SK-MEL-5 (cell line): ENCODE measurements at places on chromosomes 4 and X.

DNA sequence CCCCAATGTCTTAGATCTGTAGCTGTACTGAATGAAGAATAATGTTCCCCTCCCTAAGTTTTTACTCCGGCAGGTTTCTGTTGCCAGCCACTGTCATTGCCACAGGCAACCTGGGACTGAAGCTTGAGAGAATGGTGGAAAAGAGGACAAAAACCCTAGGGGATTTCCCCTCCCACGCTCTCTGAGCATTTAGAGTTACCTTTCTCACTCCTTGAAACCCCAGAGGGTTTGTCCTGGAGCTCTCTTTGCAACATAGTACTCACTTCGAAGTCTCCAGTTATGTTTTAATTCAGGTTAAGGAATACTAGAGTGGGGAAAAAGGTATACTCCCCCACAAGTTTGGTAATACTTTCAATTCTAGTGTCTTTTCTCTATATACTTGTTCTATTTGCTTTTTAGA, 31.5 kb downstream of the F8 start:
- no peak for DNase-seq

- DNase-seq, result no peak
These were observed 86.6 kb downstream of the MID1 start for GRCh38 chrX:10533696-10534365.

DNA sequence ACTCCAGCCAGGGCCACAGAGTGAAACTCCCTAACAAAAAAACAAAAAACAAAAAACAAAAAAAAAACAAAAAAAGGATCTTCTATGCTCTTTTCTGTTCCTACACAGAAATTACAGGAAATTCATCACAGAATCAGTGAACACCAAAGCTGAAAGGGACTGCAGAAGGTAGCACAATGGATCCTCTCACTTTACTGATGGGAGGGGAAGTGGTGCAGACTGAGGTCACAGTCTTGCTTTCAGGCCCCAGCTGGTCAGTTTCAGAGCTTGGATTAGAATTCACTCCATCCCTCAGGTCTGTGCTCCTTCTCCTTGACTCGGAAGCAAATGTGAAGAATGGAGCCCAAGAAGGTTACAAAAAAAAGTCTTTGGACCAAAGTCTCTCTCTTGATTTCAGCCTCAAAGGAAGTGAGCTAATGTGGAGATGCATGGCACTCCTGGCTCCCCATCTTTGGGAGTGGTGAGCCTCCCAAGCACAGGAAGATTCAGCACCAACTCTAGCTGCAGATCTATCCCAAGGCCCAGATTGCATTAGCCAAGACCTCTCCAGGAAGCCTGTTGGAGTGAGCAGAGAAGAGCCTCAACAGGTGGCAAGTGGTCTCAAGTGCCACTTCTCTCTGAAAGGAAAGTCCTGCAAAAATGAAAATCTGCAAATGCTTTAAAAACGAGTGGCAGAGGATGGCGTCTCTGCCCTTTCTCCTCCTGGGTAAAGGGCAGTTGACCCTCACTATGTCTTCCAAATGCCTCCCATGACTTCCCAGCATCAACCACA, 176.0 kb downstream of the MAML3 start:
- DNase-seq, result peak; percentile 27

DNA sequence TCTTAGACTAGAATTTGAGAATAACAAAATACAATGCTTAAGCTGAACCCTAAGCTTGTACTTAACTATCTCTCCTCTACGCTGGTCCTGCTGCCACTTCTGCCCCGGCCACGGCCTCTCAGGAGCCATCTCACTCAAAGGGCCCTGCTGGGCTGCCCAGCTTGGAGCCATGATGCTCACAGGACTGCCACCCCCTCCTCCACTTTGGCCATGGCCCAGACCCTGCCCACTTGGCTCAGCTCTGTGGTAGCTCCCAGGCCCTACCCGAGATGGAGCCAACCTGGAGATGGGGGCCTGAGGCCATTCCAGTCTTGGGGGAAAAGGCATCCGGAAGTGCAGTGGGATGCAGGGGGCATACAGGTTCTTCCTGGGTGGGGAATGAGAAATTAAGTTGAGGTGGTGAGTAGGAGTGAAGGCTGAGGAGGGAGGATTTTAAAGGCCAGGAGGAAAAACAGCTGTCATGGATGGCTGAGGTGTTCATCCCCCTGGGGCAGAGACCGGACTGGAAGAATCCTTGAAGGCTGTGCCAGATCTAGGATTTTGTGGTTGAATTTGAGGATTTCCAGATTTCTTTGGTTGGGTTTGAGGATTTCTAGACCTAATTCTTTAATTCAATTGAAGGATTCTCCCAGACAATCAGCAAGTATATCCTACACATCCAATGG, 824 bp downstream of the SASH3 start:
- DNase-seq, result no peak

DNA sequence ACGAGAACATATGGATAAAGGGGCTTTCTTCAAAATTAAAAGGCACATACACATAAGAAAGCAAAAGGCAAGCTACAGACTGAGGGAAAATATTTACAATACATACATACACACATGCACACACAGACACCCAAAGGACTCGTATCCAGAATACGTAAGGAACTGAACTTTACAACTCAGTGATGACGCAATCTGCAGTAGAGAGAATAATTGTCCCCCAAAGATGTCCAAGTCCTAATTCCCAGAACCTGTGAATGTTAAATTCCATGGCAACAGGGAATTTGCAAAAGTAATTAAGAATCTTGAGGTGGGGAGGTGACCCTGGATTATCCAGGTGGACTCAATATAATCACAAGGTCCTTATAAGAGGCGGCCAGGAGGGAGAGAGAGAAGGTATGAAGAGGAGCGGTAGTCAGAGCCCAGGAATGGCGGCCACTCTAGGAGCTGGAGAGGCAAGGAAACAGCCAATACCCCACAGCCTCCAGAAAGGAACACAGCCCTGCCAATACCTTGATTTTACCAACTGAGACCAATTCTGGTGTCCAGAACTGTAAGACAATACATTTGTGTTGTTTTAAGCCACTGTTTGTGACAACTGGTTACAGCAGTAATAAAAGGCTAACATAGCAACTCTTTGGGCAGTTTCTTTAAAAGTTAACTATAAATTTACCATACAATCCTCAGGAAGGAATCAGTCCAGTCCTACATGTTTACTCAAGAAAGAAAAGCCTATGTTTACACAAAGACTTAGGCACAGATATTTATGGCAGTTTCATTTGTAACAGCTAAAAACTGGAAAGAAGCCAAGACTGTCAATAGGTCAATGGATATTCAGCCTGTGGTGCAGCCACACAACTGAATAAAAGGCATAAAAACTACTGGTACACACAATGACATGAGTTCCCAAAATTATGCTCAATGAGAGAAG, 27.3 kb upstream of the STS start:
- DNase-seq, result peak; percentile 1

GRCh38 chr4:10026485-10026884, 5.2 kb upstream of the SLC2A9 start:
- DNase-seq, result no peak

DNA sequence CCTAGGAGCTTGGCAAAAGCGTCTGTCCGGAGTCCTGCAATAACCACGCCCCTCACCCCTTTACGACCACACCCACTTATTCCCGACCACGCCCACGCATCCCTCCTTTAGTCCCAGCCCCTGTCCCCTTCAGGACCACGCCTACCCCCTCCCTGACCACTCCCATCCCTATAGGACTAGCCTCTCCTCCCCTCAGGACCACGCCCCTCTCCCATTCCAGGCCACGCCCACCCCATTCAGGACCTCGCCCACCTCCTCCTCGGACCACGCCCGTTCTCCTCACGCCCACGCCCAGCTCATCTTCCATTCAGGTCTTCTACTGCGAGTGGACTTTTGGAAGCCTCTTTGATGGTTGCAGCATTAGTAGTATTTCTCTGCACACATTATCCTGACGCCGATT, 131.2 kb upstream of the STX18 start:
- DNase-seq, result peak; percentile 93

DNA sequence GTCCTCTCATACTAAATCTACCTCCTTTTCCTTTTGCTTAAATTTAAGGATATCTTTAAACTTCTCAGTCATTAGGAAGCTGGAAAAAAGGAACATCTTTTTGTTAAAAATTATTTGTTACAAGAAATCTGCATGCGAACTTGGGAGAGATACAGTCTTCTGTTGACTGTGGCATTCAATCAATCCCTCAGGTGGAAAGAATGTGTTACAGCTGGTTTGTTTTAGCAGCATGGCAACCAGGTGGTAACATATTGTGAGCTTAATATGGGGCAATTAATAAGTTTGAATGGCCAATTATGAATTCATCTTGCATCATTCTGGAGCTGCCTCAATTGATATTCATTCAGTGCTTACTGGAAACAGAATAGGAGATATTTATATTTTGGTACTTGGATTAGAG, 135.0 kb downstream of the GC start:
- no peak for DNase-seq

DNA sequence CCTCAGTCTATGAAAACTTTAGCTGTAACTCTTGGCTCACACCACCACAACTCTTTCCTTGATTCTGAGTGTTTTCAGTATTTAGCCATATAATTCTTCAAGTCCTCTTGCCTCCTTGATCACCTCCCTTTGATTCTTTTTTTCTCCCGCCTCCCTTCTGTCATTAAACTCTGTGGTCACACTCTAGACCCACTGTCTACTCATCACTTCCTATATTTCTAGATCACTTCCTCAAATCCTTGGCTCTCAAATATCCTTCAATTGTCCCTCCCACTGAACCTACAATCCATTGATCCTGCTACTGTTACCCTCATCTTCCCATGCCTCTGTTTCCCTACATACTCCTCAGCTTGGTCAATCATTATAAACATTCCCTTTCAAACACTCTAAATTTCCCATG, 12.4 kb upstream of the CXXC4 start:
- no peak for DNase-seq

DNA sequence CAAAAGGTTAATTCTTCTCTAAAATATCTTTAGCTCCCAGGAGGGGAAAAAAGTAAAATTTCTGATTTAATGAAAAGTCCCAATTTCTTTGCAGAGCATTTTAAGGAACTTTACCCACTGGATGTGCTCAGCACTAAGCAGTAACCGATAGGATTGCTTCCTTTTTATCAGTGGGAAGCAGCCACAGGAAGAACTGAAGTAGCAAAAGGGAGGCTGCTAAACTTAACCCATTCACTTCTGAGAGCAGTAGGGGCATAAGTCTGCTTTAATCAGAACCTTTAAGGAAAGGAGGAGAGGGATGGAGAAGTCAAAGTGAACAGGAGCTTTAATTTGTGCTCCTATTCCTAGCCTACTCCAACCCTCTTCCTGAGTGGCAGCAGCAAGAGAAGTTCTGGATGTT, at the start of gene F8:
Gene F8 (minus strand): TSS at position 139 of the 400 bp plus-strand sequence. CDS start 171 bp downstream, outside the sequence.
- no peak for DNase-seq

GRCh38 chr4:7365462-7366179, 69.1 kb downstream of the PSAPL1 start:
- DNase-seq, result no peak

- no peak for DNase-seq
These were observed 98.5 kb upstream of the CTSO start for GRCh38 chr4:156052116-156052515.

DNA sequence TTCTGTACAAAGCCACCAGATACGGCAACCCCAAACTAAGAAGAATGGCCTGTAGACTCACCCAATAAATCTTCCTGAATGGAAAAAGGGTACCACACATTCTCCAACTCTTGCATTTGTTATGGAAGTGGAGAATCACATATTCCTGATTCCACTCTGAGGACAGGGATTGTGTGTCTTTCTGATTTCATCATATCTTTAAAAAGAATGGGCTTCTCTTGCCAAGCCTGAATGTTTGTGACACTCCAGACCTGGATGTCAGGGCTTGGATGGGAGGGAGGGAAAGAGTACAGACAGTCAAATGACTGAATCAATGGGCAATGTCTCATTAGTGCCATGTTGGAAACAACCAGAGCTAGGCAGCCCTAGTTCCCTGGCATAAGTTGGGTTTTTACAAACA, 77.4 kb downstream of the PLAC1 start:
- no peak for DNase-seq

- DNase-seq, result no peak
These were observed 1.5 kb upstream of the PUDP start for GRCh38 chrX:7149411-7149810.

GRCh38 chr4:113332701-113333100, 283.2 kb downstream of the ANK2 start:
- no peak for DNase-seq

GRCh38 chr4:81398379-81398778, 73.3 kb downstream of the RASGEF1B start:
- DNase-seq, result no peak

- DNase-seq, result peak; percentile 23
These were observed 69.4 kb downstream of the EVC2 start for GRCh38 chr4:5638976-5639375.

- DNase-seq, result peak; percentile 2
These were observed 569 bp upstream of the FHL1 start for GRCh38 chrX:136146614-136147314.

DNA sequence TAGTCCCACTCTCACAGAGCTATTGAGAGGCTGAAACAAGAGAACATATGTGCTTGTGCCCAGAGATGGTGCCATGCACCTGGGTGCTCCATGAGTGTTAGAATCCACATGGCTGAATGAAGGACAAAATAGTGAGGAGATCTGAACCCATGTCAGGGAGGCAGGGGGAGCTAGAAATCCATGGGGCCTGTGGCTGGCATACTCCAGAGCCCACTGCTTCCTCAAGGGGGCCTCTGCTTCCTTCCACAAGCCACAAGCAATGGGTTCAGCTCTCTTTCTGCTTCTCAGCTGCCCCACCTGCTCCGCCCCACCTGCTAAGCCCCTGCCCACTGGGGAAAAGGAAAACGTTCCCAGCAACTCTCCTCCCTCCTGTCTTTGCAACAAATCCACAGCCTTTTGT, 46.1 kb downstream of the PJA1 start:
- no peak for DNase-seq

DNA sequence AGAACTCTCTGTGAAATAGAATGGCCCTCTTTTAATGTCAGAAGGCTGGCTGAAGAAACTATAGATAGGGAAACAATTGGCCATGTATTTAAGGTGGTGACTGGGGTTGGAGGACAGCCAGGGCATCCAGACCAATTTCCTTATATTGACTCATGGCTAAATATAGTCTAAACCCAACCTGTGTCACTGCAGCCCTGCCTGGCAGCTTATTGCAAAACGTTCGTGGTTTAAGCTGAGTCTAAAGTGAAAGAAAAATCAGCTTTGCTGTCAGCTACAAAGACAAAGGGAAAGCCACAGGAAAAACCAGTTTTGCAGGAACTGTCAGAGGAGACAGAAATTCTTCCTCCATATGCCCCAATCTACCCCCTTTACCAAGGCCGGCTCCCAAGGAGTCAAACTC, 902.8 kb upstream of the NDST4 start:
- DNase-seq, result no peak
